Central memory CD8-positive, alpha-beta T cell (primary cell): ENCODE measurements at places on chromosomes 12 and 14.

GRCh38 chr12:97821806-97822205, 359.2 kb downstream of the RMST start:
- H3K27me3 ChIP-seq = no peaks in the 10 kb centered on the region
- no peak overlapping the region for H3K27ac ChIP-seq
- H3K4me1 ChIP-seq = no peaks in the 10 kb centered on the region
- DNase-seq = no peak
- peaks cover 2% of the 10 kb centered on the region for H3K36me3 ChIP-seq
- no peak overlapping the region for H3K4me3 ChIP-seq

DNA sequence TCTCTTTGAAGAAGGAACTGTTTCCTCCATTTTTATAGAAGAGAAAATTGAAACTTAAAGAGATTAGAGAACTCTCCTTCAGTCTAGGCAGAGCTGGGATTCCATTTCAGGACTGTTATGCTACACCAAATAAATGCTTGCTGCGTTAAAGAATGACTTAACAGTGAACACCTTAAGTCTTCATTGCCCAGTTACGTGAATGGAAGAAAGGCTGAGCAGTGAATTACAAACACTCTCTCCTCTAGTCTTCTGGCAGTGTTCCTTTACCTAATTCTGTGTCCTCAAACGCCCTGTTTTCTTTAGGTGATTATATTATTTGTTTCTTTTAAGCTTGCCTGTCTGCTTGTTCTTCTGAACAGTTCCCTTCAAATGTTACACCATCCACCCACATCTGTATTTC, 59.7 kb downstream of the RCOR1 start:
- H3K4me3 ChIP-seq = no peak overlapping the region
- H3K36me3 ChIP-seq = peaks cover 4% of the 10 kb centered on the region
- no peak for DNase-seq
- H3K27me3 ChIP-seq = no peaks in the 10 kb centered on the region
- H3K27ac ChIP-seq = no peak overlapping the region

DNA sequence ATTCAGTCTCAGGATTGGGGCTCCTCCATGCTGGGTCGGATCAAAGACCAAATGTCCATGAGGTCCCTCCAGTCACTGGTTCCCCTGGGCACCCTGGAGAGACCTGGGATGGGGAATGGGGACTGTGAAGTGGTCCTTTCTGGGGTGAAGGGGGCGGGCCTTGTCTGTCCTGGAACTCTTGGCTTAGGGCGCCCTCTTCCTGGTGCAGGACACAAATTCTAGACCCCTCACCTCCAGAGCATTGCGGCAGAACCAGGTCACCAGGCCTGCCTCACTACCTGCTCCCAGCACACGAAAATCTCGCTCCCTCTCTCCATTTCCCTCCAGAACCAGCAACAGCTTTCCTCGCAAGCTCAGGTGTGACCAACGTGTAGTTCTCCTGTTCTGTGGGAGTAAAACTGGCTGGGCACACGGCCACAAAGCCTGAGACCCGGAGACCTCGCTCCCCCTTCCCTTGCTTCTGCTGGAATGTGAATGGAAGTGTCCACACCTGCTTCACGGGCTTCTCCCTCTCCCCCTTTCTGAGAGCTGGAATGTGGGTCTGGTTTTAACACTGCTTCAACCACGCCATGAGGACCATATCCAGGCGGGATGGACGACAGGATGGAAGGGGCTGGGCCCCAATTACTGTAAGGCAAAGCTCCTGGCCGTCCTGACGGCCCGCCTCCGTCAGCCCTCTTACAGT, 112.7 kb downstream of the SCARB1 start:
- H3K27me3 ChIP-seq = no peaks in the 10 kb centered on the region
- no peak for DNase-seq
- peaks cover 4% of the 10 kb centered on the region for H3K36me3 ChIP-seq

GRCh38 chr14:21536418-21537089, 10.4 kb upstream of the SALL2 start:
- peaks cover 6% of the 10 kb centered on the region for H3K4me1 ChIP-seq
- H3K36me3 ChIP-seq = no peaks in the 10 kb centered on the region
- H3K27me3 ChIP-seq = peaks cover 78% of the 10 kb centered on the region
- no peak for DNase-seq
- H3K4me3 ChIP-seq = no peak overlapping the region

DNA sequence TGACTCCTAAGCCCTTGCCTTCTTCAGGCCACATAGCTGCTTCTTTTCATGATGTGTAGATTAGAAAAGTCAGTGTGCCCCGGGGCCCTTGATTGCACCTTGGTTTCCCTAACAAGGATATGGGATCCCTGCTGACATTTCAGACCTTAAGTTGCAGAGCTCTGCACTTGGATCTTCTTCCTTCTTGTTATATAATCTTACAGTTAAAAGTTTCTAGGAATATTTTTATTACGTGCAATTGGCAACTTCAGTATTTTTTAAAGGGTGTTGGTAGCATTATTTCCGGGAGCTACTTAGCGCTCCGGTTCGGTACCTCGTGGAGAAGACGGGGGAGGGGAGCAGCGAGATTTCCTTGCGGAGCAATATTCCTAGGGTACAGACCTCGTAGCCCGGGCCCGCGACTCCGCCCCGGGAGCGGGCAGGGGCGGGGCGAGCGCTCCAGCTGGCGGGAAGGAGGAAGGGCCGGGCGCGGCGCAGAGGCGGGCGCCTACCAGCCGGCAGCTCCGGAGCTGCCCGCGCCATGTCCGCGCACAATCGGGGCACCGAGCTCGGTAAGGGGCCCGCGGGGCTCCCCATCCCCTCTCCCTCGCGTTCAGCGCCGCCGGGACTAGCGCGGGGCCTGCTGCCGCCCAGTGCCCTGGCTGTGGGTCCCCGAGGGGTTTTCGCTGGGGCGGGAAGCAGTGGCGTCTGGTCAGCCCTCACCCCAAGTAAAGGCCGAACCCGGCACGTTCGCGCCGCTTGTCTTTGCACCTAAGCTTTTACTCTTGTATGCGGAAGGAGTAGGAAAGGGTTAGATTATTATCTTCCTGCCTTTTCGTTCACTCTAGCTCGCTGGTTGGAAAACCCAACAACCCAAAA, at the start of gene DERA:
Gene DERA (plus strand): TSS at position 469 of the 858 bp plus-strand sequence. CDS start 52 bp downstream, at position 521.
- H3K27me3 ChIP-seq = no peaks in the 10 kb centered on the region
- DNase-seq = peak; percentile 32
- peak within 1 kb of the TSS; percentile 87 for H3K4me3 ChIP-seq
- H3K4me1 ChIP-seq = peaks cover 13% of the 10 kb centered on the region
- H3K36me3 ChIP-seq = peaks cover 4% of the 10 kb centered on the region

- DNase-seq = no peak
- no peak overlapping the region for H3K4me3 ChIP-seq
- no peaks in the 10 kb centered on the region for H3K27me3 ChIP-seq
- no peak overlapping the region for H3K27ac ChIP-seq
Observed at GRCh38 chr12:27112871-27113270, 30.5 kb upstream of the C12orf71 start.

DNA sequence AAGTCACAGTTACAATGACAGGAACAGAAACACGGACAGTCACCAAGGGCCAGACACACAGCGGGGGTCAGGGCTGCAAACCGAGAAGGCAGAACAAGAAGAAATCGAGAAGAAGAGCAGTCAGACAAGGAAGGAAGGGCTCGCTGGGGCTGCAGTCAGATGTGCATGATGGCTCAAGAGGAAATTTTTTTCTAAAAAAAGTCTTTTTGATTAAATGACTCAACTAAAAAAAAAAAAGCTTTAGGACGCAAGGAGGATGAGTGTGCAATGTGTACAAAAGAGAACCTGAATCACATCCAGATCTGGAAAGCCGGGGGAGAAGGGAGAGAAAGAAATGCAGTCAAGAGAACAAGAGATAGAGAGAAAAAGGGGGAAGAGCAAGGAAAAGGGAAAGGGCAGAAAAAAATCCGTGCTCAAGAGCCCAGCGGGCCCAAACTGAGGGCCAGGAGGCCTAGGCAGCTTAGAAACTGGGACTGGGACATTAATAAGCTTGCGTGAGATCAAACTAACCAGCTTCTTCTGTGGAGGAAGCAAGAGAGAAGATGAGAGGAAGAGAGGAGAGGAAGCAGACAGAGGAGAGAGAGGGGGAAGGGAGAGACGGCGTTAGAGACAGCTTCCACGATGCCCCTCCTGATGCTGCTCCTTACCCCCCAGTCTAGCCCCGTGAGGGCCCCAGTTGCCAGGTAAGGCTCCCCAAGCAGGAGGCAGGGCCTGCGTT, 6.7 kb downstream of the IFFO1 start:
- no peaks in the 10 kb centered on the region for H3K27me3 ChIP-seq
- DNase-seq = no peak
- peak overlapping the region; percentile 56 for H3K27ac ChIP-seq
- H3K36me3 ChIP-seq = peaks cover 29% of the 10 kb centered on the region
- no peak overlapping the region for H3K4me3 ChIP-seq

DNA sequence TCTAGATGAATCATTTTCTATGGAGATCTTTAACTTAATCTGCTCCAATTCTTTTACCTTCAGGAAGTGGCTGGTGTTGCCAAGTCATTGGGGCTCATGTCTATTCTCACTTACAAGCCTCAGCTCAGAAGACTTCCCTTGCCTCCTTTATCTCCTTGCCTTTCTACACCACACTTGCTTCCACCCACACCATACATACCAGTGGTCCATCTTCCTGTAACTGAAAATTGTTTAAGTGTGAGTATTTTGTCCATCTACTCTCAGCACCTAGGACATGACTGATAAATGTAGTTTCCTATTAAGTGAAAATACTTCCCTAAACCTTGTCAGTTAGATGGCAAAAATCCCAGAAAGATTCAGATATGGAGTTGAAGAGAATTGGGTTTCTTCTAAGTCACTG, 199.7 kb upstream of the CPNE8 start:
- DNase-seq = no peak
- no peaks in the 10 kb centered on the region for H3K27me3 ChIP-seq
- H3K4me3 ChIP-seq = no peak overlapping the region
- peaks cover 5% of the 10 kb centered on the region for H3K4me1 ChIP-seq

- no peak for DNase-seq
- H3K27ac ChIP-seq = no peak overlapping the region
- H3K36me3 ChIP-seq = peaks cover 2% of the 10 kb centered on the region
- H3K4me1 ChIP-seq = no peaks in the 10 kb centered on the region
- peaks cover 63% of the 10 kb centered on the region for H3K27me3 ChIP-seq
Observed at GRCh38 chr14:101097109-101097793, 193.7 kb upstream of the RTL1 start.
